ENCODE measurements at places on chromosomes 6 and 20.

GRCh38 chr6:133891149-133891926 lies 2.4 kb downstream of the TCF21 start:
- DNase-seq: no peak

DNA sequence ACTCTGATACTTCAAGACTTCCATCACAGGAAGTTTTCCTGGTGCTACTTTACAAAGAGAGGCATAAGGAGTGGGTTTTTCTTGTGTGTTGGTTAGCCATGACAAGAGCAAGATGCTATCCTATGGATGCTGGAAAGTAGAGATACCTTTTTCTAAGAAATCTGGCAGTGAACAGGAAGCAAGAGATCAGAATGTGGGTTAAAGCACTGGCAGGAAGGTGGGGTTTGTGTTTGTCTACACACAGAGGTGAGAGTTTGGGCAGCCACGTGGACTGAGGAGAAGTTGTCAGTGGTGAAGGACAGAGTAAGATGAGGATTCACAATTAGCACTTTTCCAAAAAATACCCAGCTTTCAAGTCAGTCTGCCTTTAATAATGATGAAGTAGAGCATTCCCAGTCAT lies 17.9 kb downstream of the SLC2A12 start:
- DNase-seq: no peak

DNA sequence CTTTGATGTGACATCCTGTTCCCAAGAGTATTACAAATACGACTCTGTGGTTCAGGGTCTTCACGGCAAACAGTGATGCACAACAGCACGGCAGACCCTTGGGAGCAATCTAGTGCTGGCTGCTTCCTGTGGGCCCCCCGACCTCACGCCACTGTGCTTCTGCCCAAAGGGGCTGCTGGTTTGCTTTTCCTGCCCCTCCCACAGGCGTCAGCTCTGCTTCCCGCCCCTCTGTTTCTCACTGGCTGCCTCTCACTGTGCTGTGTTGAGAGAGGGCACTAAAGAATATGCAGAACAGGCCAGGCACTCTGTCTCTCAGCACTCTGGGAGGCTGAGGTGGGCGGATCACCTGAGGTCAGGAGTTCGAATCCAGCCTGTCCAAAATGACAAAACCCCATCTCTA lies 554.5 kb upstream of the AGPAT4 start:
- no peak for DNase-seq

DNA sequence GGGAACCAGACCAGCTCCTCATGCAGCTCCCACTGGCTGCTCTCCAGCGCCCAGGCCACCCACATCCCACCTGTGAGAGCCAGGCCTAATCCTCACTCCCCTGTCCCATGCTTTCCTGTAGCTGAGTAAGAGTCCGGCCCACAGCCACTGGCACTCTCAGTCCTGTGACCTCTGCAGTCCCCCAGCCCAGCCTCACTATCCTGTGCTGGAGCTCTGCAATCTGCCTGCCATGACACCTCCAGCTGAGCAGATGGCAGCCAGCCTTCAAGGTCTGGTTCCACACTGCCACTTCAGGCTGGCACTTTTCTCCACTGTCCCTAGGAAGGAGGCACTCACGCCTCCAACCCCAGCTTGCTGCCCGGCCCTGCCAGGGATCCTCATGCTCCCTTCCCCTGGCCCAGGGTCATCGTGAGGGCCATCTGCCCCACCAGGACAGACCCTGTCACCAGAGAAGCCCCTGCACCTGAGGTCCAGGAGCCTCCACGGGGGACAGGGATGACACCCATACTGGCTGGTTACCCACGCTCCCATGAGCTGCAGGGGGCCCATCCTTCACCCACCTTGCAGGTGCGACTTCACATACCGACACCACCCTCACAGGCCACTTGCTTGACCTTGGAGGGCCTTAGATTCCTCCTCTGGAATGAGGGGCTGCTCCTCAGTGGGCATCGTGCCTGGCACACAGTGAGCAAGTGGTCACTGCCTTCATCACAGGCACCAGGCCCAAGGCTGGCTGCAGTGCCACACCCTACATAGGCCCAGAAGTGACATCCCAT lies 100.1 kb downstream of the ASXL1 start:
- no peak for DNase-seq

DNA sequence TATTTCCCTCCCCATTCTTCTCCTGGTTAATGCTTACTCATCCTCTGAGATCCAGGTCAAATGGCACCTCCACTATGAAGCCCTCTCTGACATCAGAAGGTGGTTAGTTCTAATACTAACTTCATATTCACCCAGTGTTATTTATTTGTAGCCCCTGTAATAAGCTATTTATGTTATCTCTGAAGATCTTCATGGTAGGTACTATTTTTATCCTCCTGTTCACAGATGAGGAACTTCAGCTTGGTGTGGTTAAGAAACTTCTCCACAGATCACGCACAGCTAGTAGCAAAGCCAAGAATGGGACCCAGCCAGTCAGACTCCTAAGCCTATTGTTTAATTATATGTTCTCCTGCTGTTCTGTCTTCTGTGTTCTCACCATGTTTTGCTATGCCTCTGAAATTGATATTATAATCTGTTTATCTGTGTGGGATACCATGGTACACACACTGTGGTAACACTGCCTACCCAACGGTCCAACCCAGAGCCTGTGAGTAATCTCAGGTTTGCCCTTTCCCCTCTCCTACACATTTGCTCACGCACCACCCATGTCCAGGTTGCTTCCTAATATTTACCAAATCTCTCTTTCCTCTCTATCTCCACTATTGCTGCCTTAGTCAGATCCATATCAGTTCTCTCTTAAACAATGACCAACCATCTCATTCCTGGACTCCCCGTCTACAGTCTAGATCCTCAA lies 98.4 kb downstream of the IPCEF1 start:
- no peak for DNase-seq

GRCh38 chr6:41939848-41940758 lies 1.5 kb downstream of the CCND3 start:
- no peak for DNase-seq

- DNase-seq: peak; percentile 87
These were observed 23.6 kb upstream of the ANKRD60 start for GRCh38 chr20:58251979-58252591.

- no peak for DNase-seq
These were observed 177.6 kb downstream of the AIG1 start for GRCh38 chr6:143238306-143238705.

- no peak for DNase-seq
These were observed 142.4 kb downstream of the ZFP64 start for GRCh38 chr20:52049001-52049731.
